Neural progenitor cell (in vitro differentiated cells): ENCODE measurements at places on chromosomes 7 and 10.

- no peak for DNase-seq
Observed at GRCh38 chr7:41861642-41862041, 158.8 kb upstream of the INHBA start.

GRCh38 chr7:81534446-81534845 is 235.4 kb downstream of the HGF start:
- no peak for DNase-seq

GRCh38 chr10:104273899-104274575 is 5.1 kb downstream of the GSTO2 start:
- DNase-seq = no peak

DNA sequence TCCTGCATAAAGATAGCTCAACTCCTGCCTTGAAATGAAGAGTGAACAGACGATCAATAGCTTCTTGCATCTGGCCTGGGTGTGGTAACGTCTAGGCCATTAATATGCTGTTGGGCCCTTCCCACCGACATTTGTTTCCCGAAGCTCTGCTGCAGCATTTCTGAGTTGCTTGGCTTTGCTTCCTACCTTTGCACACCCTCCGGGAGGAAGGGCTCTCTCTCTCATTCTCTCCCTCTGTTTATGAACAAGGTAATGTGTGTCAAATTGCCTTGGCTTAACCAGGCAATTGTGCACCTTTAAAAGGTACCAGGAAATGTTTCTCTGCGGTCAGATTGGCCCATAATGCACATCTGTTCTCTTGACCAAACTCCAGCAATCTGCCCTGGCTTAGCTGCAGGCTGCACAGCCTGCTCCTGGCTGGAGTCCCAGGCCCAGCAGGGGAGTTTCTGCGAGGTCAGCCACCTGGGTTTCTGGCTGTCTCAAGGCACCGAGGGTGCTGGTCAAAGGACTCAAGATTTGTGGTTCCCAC is 223.7 kb downstream of the SNX10 start:
- no peak for DNase-seq

DNA sequence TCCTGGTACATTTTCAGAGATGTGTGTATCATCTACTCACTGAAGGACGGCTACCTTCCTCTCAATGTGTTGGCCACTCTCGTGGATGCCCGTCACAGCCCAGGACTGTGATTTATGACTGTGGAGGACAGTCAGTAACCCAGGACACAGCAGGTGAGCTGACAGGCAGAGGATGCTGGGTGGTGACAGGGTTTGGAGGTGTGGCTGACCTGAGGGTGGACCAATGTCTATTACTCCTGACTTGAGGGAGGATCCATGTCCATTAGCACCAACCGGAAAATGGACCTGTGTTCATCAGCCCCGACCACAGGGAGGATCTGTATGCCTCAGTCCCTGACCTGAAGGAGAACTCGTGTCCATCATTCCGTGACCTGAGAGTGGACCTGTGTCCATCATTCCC is 96.1 kb downstream of the ADCY1 start:
- DNase-seq = no peak

- no peak for DNase-seq
Observed at GRCh38 chr10:95282107-95282506, 8.7 kb downstream of the PDLIM1 start.

DNA sequence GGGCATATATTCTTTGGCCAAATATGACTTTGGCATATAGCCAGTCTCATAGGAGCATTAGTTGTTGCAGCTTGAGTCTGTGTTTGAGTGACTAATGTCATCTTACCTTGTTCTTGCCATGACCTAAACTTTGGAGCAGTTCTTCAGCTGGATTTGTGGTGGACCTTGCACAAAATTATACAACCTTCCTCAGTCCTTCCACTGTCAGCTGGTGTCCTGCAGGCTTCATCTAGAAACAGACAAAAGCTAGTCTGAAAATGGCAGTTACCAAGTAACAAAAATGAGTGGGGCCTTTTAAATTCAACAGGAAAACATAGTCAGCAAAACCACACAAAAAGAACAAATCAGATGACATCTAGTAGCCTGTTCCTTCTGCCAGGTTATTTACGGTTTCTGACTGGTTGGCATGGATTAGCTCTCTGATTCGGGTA is 59.5 kb upstream of the HECTD2 start:
- no peak for DNase-seq

DNA sequence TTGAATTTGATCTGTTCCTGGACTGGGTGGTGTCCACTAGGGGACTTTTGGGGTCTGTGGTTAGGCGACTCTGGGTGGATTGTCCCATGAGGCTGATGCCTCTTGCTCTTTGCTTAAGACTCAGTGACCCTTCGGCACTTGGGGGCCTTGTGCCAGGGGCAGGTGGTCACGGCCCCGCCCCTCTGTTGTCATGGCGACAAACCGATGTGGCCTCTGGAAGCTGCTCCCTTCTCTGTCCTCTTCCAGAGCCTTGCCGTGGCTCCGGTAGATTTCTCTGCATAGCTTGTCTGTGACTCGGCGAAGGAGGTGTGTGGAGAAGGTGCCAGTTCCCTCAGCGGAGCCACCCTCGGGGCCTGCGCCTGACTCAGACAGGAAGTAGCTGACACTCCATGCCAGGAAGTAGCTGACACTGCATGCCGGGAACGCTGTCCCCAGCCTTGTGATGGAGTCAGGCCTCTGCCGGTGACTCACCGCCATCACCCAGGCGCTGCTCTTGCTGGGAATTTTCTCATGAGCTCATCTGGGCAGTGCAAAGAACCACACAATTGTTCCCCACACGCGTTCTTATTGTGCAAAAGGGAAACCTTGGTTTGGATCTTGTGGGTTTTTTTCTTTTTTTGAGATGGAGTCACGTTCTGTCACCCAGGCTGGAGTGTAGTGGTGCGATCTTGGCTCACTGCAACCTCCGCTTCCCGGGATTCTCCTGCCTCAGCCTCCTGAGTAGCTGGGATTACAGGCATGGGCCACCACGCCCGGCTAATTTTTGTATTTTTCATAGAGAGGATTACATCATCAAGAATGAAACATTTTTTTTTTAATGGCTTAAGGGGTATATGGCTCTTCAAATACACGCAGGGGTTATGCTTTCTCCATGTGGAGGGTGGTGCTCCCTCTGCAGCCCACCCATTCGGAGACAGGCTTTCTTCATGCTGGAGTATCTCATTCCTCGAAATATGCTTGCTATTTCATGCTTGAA is 72.6 kb downstream of the PFKFB3 start:
- DNase-seq = peak; percentile 52

- DNase-seq = no peak
Observed at GRCh38 chr7:39588416-39588815, 22.2 kb downstream of the YAE1 start.
